WTC11 (cell line): ENCODE measurements at places on chromosomes 12 and 14. TPM values are rescaled to one million over a fixed set of nuclear protein-coding genes. Genes with fewer than 3 reads are reported as not detected.
A peak's percentile ranks its signal among the peaks of the same experiment; 100 is the strongest.

PRR4 gene
- 0.87 to 2.7 TPM (median 1.6 TPM) in 3 replicates for total RNA-seq

ASIC1 gene
- 3.9 to 4.9 TPM (median 4.5 TPM) in 3 replicates for total RNA-seq

TRPV4 gene
- 2.9 to 5.4 TPM (median 5.1 TPM) in 3 replicates for total RNA-seq

ANO4 gene
- total RNA-seq, result 1.8 to 2.6 TPM (median 2.2 TPM) in 3 replicates

FAM181A gene
- total RNA-seq, result not detected in 3 replicates

ACSM4 gene
- not detected in 3 replicates for total RNA-seq

GRCh38 chr12:12069821-12070548 lies 754 bp upstream of the BCL2L14 start:
- DNase-seq, result no peak

- DNase-seq, result peak; percentile 80
Observed at GRCh38 chr14:74955229-74956026, at the start of gene PGF. Gene PGF, minus strand, starts transcription at chr14:74955597. Its CDS starts 355 bp downstream, at chr14:74955242.

GRCh38 chr12:116779597-116779996 lies 41.5 kb downstream of the RNFT2 start:
- DNase-seq, result no peak

DNA sequence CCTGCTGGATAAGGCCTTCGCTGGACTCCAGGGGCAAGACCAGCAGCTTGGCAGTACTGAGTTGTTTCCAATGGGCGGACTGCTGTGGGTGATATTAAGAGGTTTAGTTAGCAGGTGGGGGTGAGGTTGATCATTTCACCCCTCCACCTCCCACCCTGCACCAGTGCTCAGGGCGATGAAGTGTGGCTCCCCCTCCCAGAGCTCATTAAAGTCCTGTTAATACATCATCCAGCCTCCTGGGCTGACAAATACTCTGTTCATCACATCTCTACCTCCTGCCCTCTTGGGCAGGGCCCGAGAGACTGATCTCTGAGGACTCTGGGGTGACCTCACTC lies 2.4 kb upstream of the FIGNL2 start:
- DNase-seq, result no peak

- DNase-seq, result no peak
Observed at GRCh38 chr12:31874961-31875608, 84.1 kb upstream of the RESF1 start.

- peak; percentile 36 for DNase-seq
Observed at GRCh38 chr12:47307680-47308399, 228.1 kb upstream of the AMIGO2 start.

DNA sequence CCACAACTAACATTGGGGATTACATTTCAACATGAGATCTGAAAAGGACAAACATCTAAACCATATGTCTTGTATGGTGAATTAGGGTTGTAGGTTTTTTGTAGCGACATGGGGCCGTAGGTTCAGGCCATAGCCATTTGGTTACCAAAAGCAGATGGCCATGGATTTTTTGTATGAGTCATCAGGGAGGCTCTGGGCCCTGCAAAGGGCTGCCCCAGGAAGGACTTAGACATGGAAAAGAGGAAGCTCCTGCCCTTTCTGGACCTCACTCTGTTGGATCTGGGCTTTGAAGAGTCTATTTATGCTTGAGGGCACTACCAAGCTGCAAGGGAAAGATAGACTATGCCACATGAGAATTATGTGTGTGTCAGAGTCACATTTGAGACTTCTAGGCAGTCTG lies 89.3 kb upstream of the DHRS4 start:
- no peak for DNase-seq

- no peak for DNase-seq
Observed at GRCh38 chr12:2692080-2692479, 102.7 kb upstream of the FKBP4 start.

DNA sequence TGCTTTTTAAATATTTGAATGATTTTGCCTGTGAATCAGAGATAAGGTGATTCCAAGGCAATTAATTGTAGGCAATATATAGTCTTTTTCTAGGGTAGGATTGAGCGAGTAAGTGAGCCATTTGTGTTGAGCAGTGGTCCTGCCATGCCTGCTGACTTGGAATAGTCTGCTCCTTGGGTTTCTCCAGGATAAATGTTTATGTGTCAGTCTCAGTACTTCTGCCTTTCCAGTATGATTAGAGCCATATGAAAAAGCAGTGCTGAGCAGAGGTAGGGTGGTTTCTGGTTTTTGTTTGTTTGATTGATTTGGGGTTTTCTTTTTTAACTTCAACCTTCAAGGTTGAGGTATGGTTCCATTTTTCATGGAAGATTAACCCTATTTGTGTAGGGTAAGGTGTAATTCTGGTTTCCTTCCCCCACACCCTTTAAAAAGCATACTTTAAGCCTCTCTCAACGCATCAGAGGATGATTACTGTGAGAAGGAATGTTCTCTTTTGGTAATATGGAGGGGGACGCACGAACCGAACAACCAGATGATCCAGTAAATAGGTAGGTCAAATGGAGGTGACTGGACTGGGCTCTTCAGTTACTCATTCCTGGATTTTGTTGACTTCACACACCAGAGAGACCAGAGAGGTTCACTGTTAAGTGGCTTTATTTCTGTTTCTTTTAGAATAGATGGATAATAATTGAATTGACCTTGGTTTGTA lies 22.7 kb downstream of the FRMD6 start:
- DNase-seq, result no peak
